ENCODE measurements at places on chromosomes 5 and 9.

DNA sequence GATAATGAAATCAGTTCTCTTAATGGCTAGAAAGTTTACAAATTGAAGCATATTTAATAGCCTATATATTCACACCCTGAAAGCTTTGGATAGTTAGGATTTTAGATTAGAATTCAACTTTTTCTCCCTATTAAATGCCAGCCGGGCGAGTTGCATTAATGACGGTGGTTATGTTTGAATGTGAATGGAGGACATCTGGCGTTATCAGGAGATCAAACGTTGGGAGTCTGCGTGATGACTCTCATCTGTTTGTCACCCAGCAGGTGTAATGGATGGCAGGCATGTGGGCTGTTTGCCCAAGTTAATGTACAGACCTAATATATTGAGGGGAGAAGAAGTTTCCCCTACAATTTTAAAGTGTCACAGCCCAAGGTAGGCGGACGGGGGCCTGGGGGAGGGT lies 1227.7 kb upstream of the WWC1 start:
- no peak for DNase-seq

DNA sequence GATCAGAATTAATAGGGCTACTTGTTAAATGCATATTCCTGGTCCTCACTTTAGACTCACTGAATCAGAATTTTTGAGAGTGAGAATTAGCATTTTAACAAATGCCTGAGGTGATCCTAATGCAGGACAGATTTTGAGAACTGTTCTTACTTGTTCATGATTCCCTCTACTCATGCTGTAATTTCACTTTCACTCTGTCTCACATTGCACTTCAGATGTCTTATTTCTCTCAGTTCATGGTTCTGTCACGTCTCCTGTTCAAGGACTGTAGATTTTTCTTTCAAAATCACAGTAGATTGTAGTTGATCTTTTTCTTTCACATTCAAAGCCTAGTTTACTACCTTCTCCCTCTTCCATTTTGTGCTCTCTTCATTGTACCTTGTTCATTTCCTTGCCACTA lies 54.3 kb downstream of the ADGRV1 start:
- DNase-seq = no peak

DNA sequence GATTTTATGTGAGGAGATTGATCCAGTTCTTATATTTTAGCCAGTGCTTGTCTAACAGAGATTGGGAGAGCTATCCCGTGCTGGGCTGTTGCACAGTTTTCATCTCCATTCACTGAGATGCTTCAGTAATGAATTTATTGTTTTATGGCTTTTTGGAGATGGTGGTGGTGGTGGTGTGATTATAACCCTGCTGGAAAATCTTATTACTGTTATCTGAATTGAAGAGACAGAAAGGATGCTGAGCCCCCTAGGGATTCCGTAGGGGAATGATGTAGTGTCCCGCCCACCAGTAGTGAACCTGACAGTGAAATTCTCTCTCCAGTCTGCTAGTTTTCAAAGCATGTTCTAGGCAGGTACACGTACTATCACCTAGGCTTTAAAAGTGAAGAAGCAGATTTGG lies 1.9 kb downstream of the RAI14 start:
- DNase-seq = no peak

GRCh38 chr5:135234242-135234641 lies 164.8 kb downstream of the MACROH2A1 start:
- DNase-seq = no peak

DNA sequence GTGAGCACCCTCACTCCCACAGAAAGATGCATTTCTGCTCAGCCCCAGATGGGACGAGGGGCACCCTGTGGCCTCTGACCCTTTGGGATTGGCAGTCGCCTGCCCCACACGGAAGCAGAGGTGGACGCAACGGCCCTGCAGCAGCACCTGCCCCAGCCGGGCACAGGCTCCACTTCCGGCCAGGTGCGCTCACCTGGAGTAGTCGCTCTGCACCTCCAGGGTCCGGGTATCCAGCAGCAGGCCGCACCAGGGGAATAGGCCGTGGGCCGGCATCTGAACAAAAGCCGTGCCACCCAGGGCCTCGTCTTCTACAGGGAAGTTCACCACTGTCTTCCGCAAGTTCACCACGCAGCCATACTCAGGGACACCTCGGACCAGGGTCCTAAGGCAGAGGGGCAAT lies 30.7 kb downstream of the TERT start:
- DNase-seq = no peak

- DNase-seq = no peak
These were observed 18.1 kb downstream of the GCNT4 start for GRCh38 chr5:75034137-75034739.

DNA sequence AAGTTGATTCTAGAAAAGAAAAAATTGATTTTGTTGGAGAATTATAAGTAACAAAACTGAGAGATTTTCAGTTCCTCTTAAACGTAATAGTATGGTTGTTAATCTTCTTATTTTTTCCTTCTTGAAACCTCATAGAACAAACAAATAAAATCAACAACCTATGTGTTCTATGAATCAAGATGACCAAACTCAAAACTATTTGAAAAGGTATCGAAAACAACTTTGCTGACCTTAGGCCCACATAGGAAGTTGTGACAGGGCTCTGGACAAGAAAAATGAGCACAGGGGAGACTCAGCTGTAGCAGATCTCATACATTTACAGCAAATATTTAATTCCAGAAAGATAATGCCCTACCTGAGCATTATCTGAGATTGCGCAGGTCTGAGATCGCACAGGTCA lies 169.4 kb upstream of the CCNH start:
- DNase-seq = no peak

DNA sequence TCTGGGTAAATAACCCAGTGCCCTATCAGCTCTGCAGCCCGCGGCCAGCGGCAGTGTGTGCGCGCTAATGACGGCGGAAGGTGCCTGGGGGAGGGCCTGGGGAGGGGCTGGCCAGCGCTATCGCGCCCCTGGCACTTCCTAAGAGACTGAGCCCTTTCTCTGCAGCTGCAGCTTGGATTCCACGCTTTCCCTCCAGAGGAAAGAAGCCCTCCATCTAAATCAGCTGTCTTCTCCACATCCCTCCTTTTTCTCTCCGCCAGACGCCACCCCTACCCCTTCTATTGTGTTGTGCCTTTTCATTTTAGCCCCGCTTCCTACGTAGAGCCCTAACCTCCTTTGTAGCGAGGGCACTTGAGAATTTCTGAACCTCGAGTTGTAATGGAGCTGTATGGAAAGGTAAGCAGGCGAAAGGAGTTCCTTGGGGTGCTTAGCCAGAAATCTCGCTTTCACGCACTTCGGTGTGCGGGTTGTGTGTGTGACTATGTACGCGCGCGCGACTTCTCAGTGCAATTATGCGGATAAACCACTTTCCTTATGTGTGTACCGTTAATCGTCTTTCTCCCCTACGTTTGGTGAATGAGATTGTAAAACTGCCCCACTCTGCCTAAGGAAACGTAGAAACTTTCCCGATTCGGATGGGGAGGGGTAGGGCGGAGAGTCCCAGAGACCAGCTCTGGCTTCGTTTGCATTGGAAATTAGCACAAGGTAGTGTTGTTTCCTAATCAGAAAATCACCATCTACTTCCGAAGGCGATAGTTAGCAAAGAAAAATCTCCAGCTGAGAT lies 664 bp upstream of the RAB3C start:
- DNase-seq = peak; percentile 64

- DNase-seq = no peak
These were observed 55.7 kb upstream of the SYNPO start for GRCh38 chr5:150584556-150585335.

DNA sequence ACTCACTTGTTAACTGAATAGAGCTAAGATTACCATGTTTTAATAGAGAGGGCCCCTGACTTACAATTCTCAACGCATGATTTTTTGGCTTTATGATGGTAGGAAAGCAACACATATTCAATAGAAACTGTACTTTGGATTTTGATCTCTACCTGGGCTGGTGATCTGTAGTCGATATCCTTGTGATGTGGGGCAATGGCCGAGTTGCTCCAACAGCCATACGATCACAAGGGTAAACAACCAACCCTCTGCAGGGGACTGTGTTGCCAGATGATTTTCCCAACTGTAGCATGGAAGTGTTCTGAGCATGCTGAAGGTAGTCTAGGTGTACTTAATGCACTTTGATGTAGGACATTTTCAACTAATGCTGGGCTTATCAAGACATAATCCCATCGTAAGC lies 36.5 kb downstream of the NSUN2 start:
- peak; percentile 33 for DNase-seq

GRCh38 chr5:1804001-1804690 lies 2.9 kb downstream of the NDUFS6 start:
- no peak for DNase-seq

DNA sequence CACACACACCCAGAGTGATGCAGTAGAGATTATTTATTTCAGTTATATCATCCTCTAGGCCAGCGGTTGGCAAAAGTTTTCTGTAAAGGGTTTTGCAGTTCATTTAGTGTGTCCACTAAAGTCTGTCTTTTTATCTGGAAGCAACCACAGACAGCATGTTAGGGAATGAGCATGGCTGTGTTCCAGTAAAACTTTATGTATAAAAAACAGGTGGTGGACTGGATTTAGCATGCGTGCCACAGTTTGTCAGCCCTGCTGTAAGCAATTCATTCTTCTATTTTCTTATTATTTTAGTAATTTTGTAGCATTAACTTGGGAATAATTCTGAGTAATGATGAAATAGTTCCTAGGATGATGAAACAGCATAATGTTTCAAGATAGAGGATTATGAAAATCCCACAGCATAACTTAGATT lies 51.7 kb downstream of the CCNH start:
- no peak for DNase-seq

- DNase-seq = no peak
These were observed 2.2 kb upstream of the ERAP1 start for GRCh38 chr5:96809921-96810320.

DNA sequence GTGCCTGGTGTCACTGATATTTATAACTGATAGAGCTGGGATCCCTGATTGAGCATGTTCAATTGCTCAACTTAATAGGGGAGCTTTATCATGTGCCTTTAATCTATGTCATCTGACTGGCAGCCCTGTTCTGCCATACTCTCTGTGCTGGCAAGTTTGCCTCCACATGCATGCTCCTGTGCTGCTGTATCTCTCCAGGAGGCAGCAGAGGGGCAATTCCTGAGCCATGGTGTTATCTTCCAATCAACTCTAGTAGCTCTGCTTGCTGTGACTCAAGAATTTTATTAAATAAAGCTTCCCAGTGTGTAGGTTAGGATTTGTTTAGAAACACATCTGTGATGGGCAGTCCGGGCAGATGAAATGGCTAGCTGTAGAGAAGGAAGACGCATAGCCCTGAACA lies 642.0 kb downstream of the KIF4B start:
- no peak for DNase-seq

GRCh38 chr9:264231-264630 lies 49.6 kb downstream of the DOCK8 start:
- DNase-seq = no peak

DNA sequence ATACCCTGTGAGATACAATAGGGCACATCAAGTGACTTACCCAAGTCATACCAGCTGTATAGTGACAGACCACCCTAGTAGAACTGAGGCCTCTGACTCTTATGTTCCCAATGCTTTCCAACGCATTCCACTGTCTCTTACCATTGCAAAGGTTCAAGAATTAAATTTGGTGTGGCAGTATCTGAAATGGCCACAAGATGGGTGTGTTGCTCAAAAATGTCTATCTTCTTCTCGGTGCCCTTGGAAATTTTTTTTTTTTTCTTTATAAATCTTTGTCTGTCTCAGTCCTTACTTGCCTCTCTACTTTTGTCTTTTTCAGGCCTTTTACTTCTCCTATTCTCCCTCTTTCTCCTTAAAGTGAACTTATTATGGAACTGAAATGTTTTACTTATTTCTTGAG lies 48.4 kb downstream of the GPR21 start:
- peak; percentile 58 for DNase-seq

GRCh38 chr9:101028346-101029314 lies at the start of gene PLPPR1:
TSS of gene PLPPR1 (plus strand) at chr9:101028727.
- DNase-seq = peak; percentile 96

GRCh38 chr5:154713615-154714125 lies 41.5 kb upstream of the LARP1 start:
- peak; percentile 60 for DNase-seq

DNA sequence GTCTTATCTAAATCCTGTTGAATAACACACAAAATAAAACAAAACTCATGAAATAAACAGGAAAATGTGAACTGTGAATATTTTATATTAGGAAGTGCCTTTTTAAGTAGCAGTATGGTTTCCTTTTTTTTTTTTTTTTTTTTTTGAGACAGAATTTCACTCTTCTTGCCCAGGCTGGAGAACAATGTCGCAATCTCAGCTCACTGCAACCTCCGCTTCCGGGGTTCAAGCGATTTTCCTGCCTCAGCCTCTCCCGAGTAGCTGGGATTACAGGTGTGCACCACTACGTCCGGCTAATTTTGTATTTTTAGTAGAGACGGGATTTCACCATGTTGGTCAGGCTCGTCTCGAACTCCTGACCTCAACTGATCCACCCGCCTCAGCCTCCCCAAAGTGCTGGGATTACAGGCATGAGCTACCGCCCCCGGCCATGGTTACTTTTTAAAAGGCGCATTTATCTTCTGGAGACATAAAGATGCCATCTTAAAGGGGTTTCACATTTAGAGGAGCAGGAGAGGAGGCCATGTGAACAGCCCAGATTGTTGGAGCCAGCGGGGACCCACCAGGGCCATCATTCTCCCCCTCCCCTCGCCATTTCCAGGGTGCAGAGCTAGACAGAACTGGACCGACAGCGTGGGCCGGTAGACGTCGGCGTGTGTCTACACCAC lies 64.1 kb downstream of the ROR2 start:
- no peak for DNase-seq

- no peak for DNase-seq
These were observed 202.9 kb downstream of the SGCD start for GRCh38 chr5:156529892-156530291.

- no peak for DNase-seq
These were observed 36.6 kb downstream of the DMRT3 start for GRCh38 chr9:1013021-1013420.

GRCh38 chr9:89165341-89165740 lies 13.3 kb downstream of the SHC3 start:
- no peak for DNase-seq

- DNase-seq = no peak
These were observed 39.4 kb downstream of the LAMC3 start for GRCh38 chr9:131048332-131048731.

DNA sequence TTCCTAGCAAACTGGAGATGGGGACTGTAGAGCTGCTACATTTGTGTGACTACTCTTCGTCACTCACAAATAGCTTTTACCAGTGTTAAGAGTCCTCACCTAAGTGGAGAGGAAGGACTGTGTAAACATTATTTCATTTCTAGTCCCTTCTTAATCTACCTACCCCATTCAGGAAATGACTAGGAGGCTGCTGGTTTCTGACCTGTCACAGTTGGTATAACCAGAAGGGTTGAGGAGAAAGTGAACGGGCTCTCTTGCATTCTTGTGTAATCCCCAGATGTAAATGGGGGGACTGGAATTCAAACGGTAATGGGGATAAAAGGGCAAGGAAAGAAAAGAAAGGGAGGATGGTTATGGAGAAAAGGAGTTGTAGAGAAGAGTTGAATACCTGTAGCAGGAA lies 35.4 kb upstream of the BNIP1 start:
- DNase-seq = no peak

DNA sequence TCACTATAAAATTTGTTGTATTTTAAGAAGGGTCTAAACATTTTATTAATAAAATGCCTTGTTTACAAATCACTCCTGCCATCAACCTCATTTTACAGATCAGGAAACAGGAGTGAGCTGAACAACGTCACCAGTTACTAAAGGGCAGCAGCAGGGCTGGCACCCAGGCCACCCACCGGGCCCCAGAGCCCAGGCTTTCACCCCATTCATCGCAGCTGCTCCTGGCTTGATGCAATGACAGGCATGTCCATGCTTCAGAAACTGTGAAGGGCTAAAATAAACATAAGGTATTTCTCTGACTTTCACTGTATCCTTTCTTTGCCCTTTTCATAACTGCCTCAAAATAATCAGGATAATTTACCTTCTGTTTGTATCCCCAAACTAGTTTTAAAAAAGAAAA lies 18.1 kb downstream of the MED27 start:
- DNase-seq = peak; percentile 18

Data from islet precursor cell (in vitro differentiated cells).